ENCODE measurements at places on chromosomes 4 and X. TPM values are rescaled to one million over a fixed set of nuclear protein-coding genes. Genes with fewer than 3 reads are reported as not detected.

DNA sequence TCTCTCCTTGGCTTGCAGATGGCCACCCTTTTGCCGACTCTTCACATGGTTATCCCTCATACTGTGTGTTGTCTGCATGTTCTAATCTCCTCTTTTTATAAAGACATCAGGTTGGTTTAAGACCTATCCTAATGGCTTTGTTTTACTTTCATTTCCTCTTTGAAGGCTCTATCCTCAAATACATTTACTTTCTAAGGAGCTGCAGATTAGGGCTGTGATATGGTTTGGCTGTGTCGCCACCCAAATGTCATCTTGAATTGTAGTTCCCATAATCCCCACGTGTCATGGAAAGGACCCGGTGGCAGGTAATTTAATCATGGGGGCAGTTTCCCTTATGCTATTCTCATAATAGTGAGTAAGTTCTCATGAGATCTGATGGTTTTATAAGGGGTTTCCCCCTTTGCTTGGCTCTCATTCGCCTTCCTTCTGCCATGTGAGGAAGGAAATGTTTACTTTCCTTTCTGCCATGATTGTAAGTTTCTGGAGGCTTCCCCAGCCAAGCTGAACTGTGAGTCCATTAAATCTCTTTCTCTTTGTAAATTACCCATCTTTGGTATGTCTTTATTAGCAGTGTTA lies 204.5 kb downstream of the RELL1 start:
- DNase-seq = no peak

DNA sequence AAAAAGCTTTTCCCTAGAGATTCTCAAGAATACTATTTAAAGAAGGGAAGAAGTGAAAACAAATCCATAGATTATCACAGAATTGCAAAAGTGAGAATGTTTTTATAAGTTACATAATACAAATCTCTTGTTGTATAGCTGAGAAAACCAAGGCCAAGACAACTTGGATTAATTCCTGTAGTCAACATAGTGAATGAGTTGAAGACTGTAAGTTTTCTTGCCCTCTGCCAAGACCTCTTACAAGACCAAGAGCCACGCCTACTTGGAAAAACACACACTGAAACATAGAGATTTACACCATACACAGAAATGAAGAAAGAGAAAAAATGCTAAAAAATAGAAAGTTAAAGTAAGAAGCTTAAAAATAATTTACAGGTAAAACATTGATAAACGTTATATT lies 2024.0 kb downstream of the PCDH7 start:
- no peak for DNase-seq

DNA sequence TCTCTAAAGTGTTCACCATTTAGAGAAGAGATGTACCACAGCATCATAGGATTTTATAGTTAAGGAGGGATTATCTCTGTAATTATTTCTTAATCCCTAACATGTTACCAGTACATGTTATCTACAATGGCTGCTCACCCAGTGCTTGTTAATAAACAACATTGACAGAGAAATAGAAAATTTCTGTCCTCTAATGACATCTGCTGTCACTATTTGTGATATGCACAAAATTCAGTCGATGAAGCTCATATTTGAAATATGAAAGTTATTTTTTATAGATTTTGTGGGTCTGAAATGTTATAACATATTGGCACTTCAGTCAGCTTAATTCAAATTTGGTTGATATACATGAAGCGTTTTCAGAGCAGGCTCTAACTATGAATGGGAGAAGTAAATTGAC lies 48.8 kb upstream of the GRXCR1 start:
- no peak for DNase-seq

DNA sequence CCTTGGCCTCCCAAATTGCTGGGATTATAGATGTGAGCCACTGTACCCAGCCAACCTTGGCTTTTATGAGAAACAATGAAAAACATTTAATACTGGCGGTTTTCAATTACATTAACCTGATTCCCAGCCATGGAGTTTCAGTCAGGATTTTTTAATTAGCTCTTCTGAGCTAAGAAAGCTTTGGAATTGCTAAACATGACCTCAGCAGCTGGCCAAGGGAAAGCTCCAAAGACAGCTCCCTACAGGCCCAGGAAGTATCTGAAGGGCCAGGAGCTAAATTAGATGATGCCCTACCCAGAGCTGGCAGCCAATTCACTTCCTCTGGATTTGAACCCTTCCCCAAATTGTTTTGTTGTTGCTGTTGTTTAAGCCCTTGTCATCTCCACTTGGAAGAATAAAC lies 26.5 kb upstream of the FUNDC1 start:
- DNase-seq = no peak

GRCh38 chrX:41250867-41251266 lies 83.1 kb upstream of the DDX3X start:
- no peak for DNase-seq

DNA sequence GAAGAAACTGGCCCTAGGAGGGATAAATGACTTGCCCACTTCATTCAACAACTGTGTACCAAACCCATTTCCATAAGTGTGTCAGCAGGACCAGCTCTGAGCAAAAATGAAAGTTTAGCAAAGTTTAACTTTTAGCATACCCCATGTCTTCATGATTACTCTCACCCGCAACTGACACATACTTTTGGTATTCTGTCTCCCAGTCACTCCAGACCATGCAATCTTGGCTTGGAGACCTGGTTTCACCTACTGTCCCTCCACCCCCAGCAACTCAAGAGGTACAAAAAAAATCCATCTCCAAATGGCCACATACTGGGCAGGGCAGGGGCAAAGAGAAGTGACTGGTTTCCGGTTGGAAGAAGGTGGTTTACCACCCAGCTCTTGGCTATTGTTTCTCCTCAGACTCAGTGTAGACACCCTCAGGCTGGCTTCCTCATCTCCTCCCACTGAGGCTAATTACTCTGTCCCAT lies 79.8 kb downstream of the RLIM start:
- DNase-seq = no peak

GRCh38 chr4:149065753-149066152 lies 623.5 kb upstream of the NR3C2 start:
- DNase-seq = no peak

DNA sequence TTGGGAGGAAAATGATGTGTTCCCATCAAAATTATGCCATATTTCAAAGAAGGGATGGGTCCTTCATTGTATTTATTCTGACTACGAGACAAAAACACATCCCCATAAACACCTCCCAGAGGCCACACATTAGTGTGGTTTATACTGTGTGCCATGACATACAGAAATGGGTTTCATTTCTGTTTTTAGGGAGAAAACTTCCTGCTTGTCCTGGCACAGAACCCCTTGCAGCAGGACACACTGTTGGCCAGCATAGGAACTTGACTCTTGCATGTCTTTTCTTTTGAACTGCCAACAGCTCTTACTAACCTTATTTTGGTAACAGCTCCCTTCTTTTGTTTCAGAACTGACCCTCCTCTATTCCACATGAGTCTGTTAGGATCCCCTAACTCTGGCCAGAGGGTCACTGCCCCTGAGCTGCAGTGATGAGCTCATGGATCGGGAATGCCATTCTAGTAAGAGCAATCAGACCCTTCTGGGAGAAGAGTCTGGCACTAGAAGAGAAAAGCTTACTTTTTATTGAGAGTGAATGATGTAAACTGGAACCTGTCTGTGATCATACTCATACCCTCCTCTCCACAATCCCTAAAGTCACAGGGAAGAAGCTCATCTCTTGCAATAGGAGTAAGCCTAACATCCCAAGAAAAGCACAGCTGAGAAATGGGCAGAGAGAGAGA lies 86.4 kb downstream of the SMIM20 start:
- DNase-seq = peak; percentile 36

The SHROOM2 gene
- 2.7 TPM for total RNA-seq

The PRSS12 gene
- 0.12 TPM for total RNA-seq

The AADAT gene
- total RNA-seq = 1.6 TPM

The OCIAD2 gene
- 8.3 TPM for total RNA-seq

Data from right atrium auricular region (tissue), 2 donors.